ENCODE measurements at places on chromosomes 5 and 9. TPM values are rescaled to one million over a fixed set of nuclear protein-coding genes. Genes with fewer than 3 reads are reported as not detected.

DNA sequence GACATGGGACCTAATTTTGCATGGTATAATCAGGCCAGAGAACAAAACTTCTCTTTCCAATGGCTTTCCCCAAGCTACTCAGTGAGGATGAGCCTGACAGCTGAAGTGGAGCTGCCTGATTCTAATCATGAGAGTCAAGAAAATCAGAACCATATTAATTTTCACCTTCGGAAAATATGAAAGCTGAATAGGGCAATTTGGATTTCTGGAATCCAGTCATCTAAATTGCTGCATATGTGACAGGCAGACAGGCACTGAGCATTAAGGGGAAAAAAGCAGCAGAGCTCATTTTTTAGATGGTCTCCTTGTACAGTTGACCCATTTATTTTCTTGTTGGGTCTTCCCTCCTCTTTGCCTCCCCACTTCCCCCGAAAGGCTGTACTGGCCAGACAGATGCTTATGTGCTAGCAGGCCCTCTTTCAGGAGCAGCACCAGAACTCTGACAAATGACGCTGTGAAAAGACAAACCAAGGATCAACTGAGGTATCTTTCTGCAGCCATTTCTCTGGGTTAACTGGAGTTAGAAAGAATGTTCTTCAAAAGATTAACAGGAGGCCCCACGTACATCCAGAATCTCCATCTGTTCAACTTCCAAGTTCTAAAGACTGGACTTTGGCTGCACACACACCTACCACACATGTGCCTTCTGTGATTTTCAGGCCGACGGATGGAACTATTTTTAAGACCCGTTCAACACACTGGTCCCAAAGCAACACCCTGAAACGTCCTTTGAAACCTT, 175.2 kb downstream of the DCP2 start:
- DNase-seq = no peak
- no peak overlapping the region for H3K27ac ChIP-seq
- H3K27me3 ChIP-seq = no peaks in the 10 kb centered on the region
- no peaks in the 10 kb centered on the region for H3K4me1 ChIP-seq
- no peak overlapping the region for H3K4me3 ChIP-seq
- no peaks in the 10 kb centered on the region for H3K36me3 ChIP-seq

- H3K36me3 ChIP-seq = no peaks in the 10 kb centered on the region
- no peaks in the 10 kb centered on the region for H3K27me3 ChIP-seq
- H3K4me3 ChIP-seq = no peak overlapping the region
- no peaks in the 10 kb centered on the region for H3K4me1 ChIP-seq
- no peak overlapping the region for H3K27ac ChIP-seq
- DNase-seq = no peak
These were observed 28.7 kb downstream of the ANXA1 start for GRCh38 chr9:73180403-73180802.

GRCh38 chr5:58314356-58315210, 145.3 kb downstream of the PLK2 start:
- H3K27ac ChIP-seq = no peak overlapping the region
- H3K36me3 ChIP-seq = no peaks in the 10 kb centered on the region
- DNase-seq = no peak
- H3K27me3 ChIP-seq = no peaks in the 10 kb centered on the region

GRCh38 chr5:95447961-95448360, 56.8 kb downstream of the FAM81B start:
- no peak for DNase-seq
- H3K36me3 ChIP-seq = no peaks in the 10 kb centered on the region
- no peak overlapping the region for H3K4me3 ChIP-seq
- H3K4me1 ChIP-seq = no peaks in the 10 kb centered on the region
- no peak overlapping the region for H3K27ac ChIP-seq

Gene BAG1
- total RNA-seq = 244 TPM
